ENCODE measurements at places on chromosomes 2 and 18.

- DNase-seq = no peak
Measured at GRCh38 chr18:23943104-23943503, 71.5 kb upstream of the TTC39C start.

DNA sequence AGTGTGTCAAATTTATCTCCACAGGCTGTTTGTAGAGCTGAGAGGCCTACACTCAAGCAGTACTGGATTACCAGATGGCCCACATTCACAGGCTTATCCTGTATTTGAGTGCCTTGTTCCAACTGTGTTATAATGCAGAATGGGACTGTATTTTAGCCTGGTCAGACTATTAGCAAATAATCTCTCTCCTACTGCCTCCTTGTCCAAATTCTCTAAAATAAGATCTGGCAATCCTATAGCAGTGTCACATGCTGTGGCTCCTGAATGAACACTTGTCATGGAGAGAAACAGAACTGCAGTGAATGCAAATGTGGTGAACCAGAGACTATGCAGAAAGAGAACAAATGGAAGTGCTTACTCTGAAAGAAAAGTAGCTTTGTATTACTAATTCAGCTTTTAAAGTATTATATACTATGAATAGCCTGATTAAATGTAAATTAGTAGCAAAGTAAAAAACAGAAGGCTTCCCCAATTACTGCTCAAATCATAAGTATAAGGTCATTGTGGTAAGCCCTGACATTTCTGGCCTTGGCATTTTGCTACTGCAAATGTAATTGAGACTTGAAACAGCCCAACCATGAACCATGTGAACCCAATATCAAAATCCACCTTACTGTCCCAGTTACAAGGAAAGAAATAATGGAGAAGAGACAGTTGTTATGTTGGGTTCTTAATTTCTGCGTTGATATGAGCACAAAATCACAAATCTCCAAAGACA, 80.0 kb downstream of the MAP4K3 start:
- no peak for DNase-seq

- DNase-seq = no peak
Measured at GRCh38 chr2:234606896-234607295, 110.0 kb upstream of the ARL4C start.

DNA sequence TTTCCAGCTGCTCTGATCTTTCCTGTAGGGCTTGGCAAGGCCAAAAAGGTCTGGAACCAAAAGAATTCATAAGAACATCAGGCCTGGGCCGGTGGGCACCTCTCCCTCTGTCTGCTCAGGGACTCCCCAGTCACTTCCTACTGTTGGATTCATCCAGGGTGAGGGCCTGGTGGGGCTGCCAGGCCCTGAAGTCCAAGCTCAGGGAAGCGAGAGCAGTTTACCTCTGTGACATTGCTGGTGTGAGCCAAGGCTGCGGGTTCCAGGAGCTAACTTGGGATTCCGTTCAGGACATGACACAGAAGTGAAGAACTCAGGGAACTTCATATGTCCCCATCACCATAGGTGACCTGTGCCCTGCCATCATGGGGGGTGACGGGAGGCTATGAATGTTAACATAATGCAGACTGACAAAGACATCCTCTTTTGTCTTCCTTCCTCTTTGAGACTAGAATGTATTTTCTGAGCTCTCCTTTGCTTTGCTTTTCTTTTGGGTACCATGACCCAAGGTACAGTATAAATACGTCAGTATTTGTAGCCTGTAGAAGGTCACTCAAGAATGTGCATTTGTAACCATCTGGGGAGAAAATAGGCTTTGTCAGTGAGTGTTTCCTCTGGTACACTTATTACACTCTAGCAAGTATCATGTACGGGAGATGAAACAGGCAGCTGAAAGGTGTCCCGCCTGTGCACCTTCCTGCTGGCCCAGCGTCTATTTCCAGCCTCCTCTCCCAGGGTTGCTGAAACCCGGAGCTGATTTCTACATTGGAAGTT, 130.5 kb upstream of the SLC1A4 start:
- DNase-seq = no peak

Measured in stimulated activated CD8-positive, alpha-beta memory T cell treated with anti-CD3 and anti-CD28 coated beads, Interleukin-4, amount 100 ng/mL, for 1 hour (primary cell).